Regular cardiac myocyte (primary cell): ENCODE measurements at places on chromosomes 1 and 21. TPM values are rescaled to one million over a fixed set of nuclear protein-coding genes. Genes with fewer than 3 reads are reported as not detected.

LTN1 gene
- 29.1 and 36.6 TPM in 2 replicates for total RNA-seq

THAP3 gene
- 22.4 and 24.0 TPM in 2 replicates for total RNA-seq

ELF3 gene
- total RNA-seq: 0.77 and 2.5 TPM in 2 replicates

CHIT1 gene
- not detected in 2 replicates for total RNA-seq

PYGO2 gene
- total RNA-seq: 5.6 and 7.7 TPM in 2 replicates

OLIG2 gene
- not detected in 2 replicates for total RNA-seq

HSD11B1 gene
- 0.77 and 6.8 TPM in 2 replicates for total RNA-seq

OR2T2 gene
- not detected in 2 replicates for total RNA-seq

GJB5 gene
- total RNA-seq: 0.19 and 0.56 TPM in 2 replicates

TSPEAR gene
- not detected in 2 replicates for total RNA-seq

LINGO4 gene
- not detected in 2 replicates for total RNA-seq

C1orf146 gene
- total RNA-seq: not detected in 2 replicates

L1TD1 gene
- total RNA-seq: not detected in 2 replicates

KCND3 gene
- total RNA-seq: under 0.01 and 0.28 TPM in 2 replicates
